Glutamatergic neuron (in vitro differentiated cells): ENCODE measurements at places on chromosomes 7 and 10. TPM values are rescaled to one million over a fixed set of nuclear protein-coding genes. Genes with fewer than 3 reads are reported as not detected.
A peak's percentile ranks its signal among the peaks of the same experiment; 100 is the strongest.

DNA sequence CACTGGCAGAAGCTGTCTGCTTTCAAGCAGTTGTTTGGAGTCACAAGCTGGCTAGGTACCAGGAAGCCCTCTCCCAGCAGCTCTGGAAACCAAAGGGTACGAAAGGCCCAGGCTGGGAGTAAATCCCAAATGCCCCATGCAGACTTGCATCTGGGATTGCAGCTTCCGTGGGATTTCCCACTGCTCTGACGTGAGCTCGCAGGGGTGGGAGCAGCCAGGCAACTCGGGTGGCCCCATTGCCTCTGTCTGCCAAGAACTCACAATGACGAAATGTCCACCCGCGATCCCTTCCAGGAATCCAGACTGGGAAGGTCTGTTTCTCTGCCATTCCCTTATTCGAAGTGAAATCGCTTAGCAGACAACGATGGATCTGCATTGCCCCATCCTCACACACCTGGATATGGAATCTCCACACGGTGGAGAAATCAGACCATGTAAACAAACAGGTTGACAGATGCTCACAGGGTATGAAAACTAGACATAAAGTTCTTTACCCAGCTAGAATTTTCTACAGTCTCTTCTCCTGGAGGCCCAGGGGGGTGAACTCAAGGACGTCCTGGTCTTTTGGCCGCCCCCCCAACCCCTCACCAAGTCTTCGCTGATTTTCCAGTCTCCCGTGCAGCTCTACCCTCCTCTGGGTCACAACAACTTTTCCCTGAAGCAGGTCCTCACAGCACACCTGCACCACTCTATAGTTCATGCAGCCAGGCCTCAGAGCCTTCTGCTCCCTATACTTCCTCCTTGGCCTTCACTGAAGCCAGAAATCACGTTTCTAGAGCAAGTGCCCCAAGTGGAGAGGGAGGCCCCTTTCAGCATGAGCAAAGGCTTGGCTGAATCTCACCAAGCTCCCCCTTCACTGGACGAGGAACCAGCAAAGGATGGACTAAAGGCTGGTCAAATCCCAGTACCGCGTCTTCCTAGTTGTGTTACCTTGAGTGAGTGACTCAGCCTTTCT, 20.0 kb downstream of the SH3PXD2A start:
- H3K27ac ChIP-seq, result no peak overlapping the region
- peaks cover 4% of the 10 kb centered on the region for H3K27me3 ChIP-seq
- H3K4me1 ChIP-seq, result peaks cover 16% of the 10 kb centered on the region
- H3K36me3 ChIP-seq, result no peaks in the 10 kb centered on the region

- no peak overlapping the region for H3K4me3 ChIP-seq
- DNase-seq, result no peak
- peaks cover 10% of the 10 kb centered on the region for H3K36me3 ChIP-seq
- no peak overlapping the region for H3K27ac ChIP-seq
Measured at GRCh38 chr10:86030312-86030711, 336.3 kb downstream of the GRID1 start.

DNA sequence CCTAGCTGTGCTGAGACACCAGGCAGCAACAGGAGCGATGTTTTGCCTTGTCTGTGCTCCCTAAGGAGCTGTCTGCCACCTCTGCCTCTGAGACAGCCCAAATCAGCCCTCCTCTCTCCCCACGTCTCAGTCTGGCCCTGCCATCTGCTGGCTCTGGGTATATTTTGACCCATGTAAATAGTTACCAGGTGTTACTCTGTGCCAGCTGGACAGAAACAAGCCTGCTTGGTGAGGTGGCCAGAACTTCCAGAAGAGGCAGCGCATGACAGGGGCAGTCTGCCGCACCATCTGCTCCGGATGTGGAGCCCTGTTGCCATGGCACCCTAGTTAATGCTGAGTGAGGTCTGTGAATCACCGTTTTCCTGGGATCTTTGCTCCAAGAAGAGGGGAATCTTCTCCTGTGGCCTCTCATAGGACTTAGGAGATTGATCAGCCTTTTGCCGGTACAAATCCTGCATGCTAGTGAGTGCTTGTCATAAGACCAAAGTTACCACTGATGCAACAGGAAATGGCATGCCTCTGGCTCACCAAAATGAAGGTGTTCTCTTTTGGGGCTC, 31.8 kb downstream of the GSTO2 start:
- peak; percentile 86 for DNase-seq
- peaks cover 6% of the 10 kb centered on the region for H3K27me3 ChIP-seq
- H3K4me3 ChIP-seq, result peak overlapping the region; percentile 79
- peaks cover 20% of the 10 kb centered on the region for H3K36me3 ChIP-seq
- H3K4me1 ChIP-seq, result peaks cover 45% of the 10 kb centered on the region

GRCh38 chr7:26618449-26618848, 245.9 kb downstream of the SKAP2 start:
- DNase-seq, result no peak
- H3K4me3 ChIP-seq, result no peak overlapping the region
- peaks cover 27% of the 10 kb centered on the region for H3K4me1 ChIP-seq

The NEURL1 gene
- 3.1 TPM for total RNA-seq

DNA sequence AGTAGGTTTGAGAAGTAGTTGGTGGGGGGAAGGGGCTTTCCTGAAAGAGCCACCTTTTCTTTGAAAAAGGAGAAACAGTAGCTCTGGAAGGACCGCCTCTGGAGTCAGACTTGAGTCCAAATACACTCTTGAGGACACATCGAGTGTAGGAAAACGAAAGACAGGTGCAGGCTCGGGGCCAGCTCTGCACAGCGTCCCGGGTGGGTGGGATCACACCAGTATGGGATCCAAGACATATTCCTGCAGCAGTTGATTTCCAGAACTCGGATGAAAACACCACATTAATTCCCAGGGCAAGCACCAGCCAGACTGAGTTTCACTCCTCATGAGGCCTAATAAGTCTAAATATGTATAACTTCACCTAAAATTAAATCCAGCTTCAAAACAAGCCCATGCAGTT, 61.4 kb downstream of the ASB13 start:
- DNase-seq, result no peak
- no peak overlapping the region for H3K27ac ChIP-seq
- no peaks in the 10 kb centered on the region for H3K4me1 ChIP-seq

- no peak overlapping the region for H3K27ac ChIP-seq
- H3K4me3 ChIP-seq, result no peak overlapping the region
- H3K27me3 ChIP-seq, result no peaks in the 10 kb centered on the region
Measured at GRCh38 chr10:129706523-129706922, 239.5 kb downstream of the MGMT start.

GRCh38 chr7:133987582-133987981, 139.6 kb upstream of the LRGUK start:
- peaks cover 21% of the 10 kb centered on the region for H3K4me1 ChIP-seq
- H3K27ac ChIP-seq, result no peak overlapping the region
- H3K27me3 ChIP-seq, result no peaks in the 10 kb centered on the region
- no peaks in the 10 kb centered on the region for H3K36me3 ChIP-seq
- H3K4me3 ChIP-seq, result no peak overlapping the region
